ENCODE measurements at places on chromosomes 13 and 19.

DNA sequence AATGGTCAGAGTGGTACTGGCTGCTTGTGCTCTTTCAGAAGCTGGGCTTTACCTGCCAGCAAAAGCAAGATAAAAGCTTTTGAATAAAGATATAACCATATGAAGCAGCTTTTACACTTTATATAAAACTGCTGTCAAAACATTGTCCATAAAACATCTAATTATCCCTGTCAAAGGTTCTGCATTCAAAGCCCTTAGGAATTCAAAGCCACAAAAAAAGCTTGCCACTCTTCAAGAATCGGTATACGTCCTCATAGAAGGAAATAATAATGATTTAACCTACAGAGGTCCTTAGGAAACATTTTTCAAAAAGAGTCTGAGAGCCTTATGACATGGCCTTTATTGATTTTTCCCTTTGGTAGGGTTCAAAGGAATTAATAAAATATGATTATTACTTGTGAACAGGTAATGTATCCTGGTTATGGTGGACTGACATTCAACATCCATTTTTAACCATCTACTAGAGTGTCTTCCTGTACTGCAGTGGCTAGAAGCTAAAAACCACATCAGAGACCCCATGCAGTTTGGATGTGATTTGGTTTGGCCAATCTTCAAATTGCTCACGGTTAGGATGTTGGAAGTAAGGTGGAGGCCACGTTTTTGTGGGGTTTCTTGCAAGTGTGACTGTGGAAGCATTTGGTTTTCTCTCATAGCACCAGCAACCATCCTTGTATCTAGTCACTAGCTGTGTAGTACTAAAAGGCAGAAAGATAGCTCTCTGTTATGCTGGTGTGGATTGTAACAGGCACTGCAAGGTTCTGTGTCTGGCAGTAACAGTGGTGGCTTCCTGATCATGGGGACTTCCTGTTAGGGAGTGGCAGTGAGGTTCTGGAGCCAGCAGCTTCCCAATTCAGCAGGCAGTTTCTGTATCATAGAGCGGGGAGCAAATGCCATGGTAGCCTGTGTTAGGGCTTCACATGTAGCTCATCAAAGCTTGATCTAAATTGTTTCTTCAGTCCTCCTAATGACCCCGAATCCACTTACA is 441.5 kb downstream of the DIAPH3 start:
- no peak for DNase-seq

DNA sequence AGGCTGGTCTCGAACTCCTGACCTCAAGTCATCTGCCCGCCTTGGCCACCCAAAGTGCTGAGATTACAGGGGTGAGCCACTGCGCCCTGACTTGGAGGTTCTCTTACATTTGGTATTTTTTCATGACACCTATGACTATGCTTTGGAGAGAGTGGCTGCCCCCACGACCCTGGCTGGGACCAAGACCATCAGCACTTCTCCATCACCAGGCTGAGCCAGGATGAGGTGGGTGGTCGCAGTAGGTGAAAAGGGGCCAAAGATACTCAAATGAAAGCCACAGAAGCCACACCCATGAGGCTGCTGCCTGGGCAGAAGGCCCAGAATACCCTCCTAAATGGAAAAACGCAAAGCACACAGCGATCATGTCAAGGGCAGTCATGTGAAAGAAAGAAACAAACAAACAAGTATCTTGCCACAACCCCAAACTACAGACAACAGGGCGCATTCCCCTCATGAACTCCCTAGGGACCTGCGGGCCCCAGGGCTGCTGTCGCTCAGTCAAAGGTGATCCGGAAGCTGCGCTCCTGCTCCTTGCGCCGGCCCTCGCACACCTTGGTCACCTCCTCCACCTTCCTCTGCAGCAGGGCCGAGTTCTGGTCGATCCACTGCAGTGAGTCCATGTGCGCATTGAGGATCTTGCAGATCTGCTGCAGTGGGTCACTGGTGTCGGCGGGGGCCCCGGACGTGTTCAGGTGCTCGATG is 11.2 kb upstream of the IL4I1 start:
- no peak for DNase-seq

DNA sequence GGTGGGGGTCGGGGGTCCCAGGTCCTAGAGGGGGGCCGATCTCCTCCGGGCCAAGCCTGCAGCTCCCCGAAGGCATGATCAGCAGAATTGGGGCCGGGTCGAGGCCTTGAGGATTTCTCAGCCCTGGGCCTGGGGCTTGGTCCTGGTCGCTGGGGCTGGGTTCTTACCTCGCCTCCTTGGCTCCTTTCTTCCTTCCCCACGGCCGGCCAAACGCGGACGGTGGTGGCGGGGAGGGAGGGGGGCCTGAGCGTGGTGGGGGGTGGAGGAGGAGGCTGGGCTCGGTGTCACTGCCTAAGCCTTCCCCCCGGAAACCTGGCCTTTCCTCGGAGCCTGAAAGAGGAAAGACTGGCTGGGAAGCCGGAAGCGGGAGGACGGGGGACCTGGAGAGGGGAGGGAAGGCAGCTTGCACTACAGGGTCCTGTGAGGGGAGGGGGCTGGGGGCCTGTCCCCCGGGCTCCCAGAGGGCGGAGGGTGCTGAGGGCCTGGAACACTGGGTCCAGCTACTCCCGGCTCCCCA is at the start of gene ZNF579:
ZNF579 (minus strand) TSS at position 221 of the 517 bp plus-strand sequence. CDS start 1,209 bp downstream, outside the sequence.
- peak; percentile 84 for DNase-seq

DNA sequence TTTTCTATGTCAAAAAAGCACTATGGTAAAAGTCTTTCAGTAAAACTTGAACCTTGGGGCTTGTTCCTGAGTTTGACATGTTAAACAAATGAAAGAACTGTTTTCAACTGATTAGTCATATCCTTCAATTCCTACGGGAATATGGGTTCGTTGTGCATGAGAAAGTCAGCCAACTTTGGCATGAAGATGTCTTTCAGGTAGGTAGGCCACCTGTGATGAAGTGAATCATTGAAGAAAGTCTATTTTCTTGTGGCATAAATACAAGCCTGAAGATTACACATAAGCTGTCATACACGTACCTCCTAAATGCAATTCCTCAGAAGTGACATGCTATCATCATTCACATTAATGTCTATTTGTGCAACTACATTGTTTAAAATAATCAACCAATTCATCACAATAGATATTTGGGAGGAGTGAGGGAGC is 513.0 kb downstream of the IRS2 start:
- DNase-seq, result peak; percentile 46

DNA sequence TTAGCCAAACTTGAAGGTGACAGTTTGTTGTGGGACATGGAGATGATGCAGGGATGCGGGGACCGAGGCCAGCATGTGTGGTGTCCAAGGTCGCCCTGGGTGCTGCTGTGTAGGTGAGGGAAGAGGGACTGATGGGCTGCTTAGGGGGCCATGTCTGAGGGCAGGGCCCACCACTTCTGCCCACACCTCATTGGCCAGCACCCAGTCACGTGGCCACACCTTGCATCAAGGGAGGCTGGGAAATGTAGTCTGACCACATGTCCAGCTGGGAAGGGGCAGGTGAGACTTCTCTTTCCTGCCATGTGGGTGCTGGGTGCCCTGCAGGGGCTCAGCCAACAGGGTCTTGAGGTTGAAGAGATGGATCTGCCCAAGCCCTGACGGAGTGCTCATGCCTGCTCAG is 88.9 kb downstream of the KDM4B start:
- no peak for DNase-seq

DNA sequence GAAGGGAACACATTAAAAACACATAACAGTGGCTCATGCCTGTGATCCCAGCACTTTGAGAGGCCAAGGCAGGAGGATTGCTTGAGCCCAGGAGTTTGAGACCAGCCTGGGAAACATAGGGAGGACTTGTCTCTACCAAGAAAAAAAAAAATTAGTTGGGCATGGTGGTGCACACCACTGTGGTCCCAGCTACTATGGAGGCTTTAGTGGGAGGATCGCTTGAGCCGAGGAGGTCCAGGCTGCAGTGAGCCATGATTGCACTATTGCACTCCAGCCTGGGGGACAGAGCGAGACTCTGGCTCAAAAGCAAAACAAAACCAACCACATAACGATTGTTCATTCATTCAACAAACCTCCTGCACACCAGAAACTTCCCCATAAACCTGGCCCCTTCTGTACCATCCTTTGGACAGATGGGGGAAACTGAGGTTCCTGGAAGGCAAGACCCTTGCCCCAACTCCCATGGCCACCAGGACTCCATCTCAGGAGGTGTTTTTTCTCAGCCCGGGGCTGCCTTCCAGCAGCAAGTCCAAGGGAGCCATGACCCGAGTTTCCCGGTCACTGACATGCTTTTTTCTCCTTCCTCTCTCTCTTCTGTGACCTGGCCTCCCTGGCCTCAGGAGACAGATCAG is 4.3 kb downstream of the FOSB start:
- DNase-seq, result no peak

DNA sequence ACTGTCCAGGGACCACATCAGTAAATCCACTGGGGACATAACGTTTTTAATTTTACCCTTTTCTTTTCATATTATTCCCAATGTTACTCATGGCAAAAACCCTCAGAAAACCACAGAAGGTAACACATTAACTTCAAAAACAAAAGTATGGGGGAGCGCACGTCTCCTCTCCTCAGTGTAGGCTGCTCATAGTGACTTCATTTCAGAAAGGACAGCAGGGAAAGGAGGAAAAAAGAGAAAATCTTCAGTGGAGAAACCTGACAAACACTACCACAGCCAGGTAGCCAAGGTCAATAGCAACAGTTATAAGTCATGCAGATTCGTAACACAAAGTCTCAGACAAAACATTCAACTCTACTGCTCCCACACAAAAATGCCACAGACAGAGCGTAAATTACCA is 21.4 kb downstream of the DZIP1 start:
- no peak for DNase-seq

All from astrocyte (in vitro differentiated cells and primary cell).